Tibial nerve (tissue), 4 donors: ENCODE measurements at places on chromosomes 2 and 18.

GRCh38 chr2:241850544-241851324, 8.0 kb downstream of the PDCD1 start:
- DNase-seq, result no peak

DNA sequence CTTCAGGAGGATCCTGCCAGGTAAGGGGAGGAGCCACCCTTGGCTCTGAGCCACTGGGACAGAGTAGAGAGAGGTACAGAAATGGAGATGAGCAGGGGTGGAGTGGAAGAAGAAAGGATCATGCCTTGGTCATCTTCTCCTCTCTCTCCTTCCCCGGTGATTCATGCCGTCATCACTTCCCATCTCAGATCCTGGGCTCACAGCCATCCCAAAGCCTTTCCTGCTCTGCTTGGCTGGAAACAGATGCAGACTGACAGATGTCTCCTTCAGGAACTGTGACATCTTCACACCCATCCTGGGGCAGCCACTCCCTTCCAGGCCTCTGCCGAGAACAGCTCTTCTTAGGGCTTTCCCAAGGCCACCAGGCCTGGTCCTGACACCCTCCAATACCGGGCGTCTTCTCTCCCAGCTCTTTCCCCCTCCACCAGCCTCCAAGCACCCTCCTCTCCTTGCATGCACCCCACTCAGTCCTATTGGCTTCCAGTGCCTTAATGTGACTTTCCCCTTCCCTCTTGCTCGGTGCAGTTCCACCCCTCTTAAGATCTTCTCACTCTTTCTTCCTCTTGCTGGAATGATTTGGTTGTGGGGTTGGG, 58.3 kb upstream of the TNP1 start:
- peak; percentile 29 for DNase-seq

GRCh38 chr2:157898591-157898996, 22.5 kb upstream of the ACVR1 start:
- no peak for DNase-seq

- DNase-seq, result no peak
These were observed 171.5 kb downstream of the ALK start for GRCh38 chr2:29749843-29750242.

DNA sequence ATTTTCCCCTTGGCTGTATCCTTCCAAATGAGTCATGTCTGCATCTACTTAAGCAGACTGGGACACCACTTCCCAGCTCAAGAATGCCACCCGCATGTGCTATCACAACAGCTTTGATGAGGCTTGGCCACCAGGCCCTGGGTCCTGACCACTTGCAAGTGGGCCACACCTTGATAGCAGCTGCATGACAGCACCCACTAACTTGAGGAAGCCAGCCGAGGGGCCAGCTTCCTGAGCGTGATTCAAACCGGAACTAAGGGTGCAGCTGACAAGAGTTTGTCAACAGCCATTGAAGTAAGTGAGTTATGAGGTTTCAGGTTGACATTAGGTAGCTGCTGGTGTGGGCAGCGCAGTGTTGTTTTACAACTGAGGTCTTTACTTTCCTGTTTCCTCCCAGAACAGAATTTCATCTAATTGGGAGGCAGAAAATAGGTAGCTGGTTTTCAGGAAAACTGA, 54.4 kb downstream of the EPHA4 start:
- no peak for DNase-seq

DNA sequence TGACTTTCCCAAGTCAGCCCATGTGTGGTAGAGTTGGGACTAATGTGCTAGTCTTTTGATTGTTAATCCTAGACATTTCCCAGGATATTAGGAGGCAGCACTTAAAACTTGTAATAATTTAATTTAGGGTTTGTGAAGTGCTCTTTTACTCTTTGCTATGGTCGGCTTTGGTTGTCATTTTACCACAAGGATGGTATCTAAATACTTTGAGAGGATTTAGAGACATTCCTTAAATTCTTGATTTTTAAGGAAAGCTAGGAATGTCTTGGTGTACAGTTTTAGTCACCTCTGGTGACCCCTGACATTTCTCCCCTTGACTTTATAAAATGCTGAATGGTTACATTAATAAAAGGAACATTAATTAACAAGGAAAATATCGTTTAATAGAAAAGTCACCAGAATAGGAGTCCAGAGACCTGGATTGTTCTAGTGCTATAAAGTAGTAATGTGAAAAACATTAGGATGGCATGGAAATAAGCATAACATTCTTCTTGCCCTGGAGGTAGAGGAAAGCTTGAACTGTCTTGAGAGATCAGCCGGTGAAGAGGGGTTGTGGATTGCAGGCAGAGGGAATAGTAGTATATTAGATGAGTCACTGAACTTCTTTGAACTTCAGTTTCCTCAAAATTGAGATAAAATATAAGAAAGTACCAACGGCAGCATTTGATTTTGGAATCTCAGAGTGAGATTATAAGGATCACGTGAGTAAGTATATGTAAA, 209.2 kb downstream of the MCFD2 start:
- DNase-seq, result no peak

GRCh38 chr2:222715742-222716141, 44.3 kb downstream of the MOGAT1 start:
- DNase-seq, result no peak

- DNase-seq, result no peak
These were observed 37.5 kb upstream of the CAB39 start for GRCh38 chr2:230674966-230675672.

DNA sequence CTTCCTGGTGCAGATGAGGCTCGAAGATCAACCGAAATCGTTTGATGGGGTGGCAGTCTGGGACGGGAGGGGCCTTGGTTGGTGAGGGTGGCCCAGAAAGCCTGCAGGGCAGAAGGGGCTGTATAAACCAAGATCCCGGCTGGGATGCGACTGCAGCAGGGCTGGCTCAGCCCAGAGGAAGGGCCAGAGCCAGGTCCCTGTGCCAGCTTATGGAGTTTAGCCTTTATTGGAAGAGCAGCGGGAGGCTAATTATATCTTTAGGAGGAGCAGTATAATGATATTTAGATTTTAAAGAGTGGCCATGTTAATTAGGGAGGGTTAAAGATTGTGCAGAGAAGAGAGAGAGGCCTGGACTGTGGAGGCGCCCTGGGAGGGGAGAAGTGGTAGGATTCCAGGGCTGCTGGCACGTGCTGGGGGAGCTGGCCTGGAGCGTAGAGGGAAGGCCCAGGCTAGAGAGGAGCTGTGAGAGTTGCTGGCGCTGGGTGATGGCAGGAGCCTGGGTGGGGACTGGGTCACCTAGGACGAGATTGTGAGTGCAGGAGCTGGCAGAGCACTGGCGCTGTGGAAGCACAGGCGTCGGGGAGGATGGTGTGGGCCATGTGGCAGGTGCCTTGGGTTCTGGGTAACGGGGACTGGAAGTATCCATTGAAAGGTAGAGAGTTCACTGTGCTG, 25.1 kb downstream of the TRAF3IP1 start:
- no peak for DNase-seq

- no peak for DNase-seq
These were observed 28.7 kb upstream of the RPRD1A start for GRCh38 chr18:36095936-36096519.

GRCh38 chr18:57077786-57078552, 68.9 kb upstream of the BOD1L2 start:
- no peak for DNase-seq

GRCh38 chr2:190646780-190647522, 1.9 kb upstream of the NAB1 start:
- no peak for DNase-seq

DNA sequence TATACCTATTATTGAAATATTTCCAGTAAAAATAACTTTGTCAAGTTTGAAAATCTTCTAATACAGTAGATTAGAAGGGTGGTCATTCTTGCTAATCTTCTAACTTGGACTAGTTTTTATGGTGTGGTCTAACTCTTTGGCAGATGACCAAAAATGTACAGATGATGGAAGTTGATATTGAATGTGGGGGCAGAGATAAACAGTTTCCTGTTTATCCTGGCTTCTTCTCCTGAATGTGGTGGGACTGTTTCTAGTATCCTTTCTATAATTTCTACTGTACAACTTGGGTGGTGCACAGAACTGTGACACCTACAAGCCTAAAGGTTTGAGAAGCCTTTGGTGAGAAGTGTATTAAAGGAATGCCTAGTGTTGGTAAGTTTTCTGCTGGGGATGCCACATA, 178.7 kb downstream of the PDE11A start:
- DNase-seq, result no peak

- no peak for DNase-seq
These were observed 657 bp upstream of the BIN1 start for GRCh38 chr2:127107622-127107999.
